ENCODE measurements at places on chromosomes 1 and 21. TPM values are rescaled to one million over a fixed set of nuclear protein-coding genes. Genes with fewer than 3 reads are reported as not detected.

CRP gene
- 1.3 TPM for total RNA-seq

FCRL1 gene
- not detected for total RNA-seq

BACE2 gene
- 4.6 TPM for total RNA-seq

FLG gene
- not detected for total RNA-seq

GCSAML gene
- total RNA-seq = 0.76 TPM

NUP210L gene
- total RNA-seq = 0.06 TPM

PLPPR5 gene
- not detected for total RNA-seq

CD101 gene
- total RNA-seq = 1.8 TPM

SPATA45 gene
- total RNA-seq = not detected

HSD17B7 gene
- total RNA-seq = 32.1 TPM

CFAP107 gene
- total RNA-seq = not detected

GSTM5 gene
- 3.0 TPM for total RNA-seq

NHLH1 gene
- 0.27 TPM for total RNA-seq

TMEM79 gene
- total RNA-seq = 3.1 TPM

OR10Z1 gene
- not detected for total RNA-seq

- H3K27me3 ChIP-seq = no peaks in the 10 kb centered on the region
- H3K27ac ChIP-seq = no peak overlapping the region
- H3K36me3 ChIP-seq = no peaks in the 10 kb centered on the region
- H3K4me1 ChIP-seq = no peaks in the 10 kb centered on the region
Measured at GRCh38 chr1:226277897-226278296, 31.1 kb downstream of the LIN9 start.

GRCh38 chr1:201890223-201890622 is 1.5 kb downstream of the SHISA4 start:
- no peak for DNase-seq
- H3K27me3 ChIP-seq = no peaks in the 10 kb centered on the region
- no peak overlapping the region for H3K27ac ChIP-seq
- H3K4me3 ChIP-seq = no peak overlapping the region
- peaks cover 43% of the 10 kb centered on the region for H3K4me1 ChIP-seq

GRCh38 chr1:201882665-201883132 is 6.0 kb upstream of the SHISA4 start:
- H3K36me3 ChIP-seq = no peaks in the 10 kb centered on the region
- no peaks in the 10 kb centered on the region for H3K27me3 ChIP-seq
- H3K27ac ChIP-seq = no peak overlapping the region
- no peak for DNase-seq
- H3K4me3 ChIP-seq = no peak overlapping the region

DNA sequence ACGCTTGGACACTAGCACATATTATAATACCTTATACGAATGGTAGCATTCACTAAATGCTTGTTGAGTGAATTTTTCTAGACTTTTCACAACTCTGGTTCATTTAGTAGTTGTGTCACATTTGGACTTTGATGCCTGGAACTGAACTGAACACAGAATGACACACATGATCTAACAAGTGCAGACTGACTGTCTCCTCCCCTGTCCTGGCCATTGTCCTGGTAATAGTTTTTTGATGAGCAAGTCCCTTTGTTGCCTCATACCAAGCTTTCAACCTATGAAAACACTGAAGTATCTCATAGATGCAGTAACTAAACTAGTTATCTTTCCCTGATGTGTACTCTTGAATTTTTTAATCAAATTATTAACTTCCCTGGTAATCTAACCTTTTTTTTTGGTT is 66.4 kb downstream of the LRRC8D start:
- no peak overlapping the region for H3K4me3 ChIP-seq
- peaks cover 9% of the 10 kb centered on the region for H3K4me1 ChIP-seq
- DNase-seq = no peak

GRCh38 chr21:31781737-31782136 is 49.8 kb upstream of the SCAF4 start:
- no peaks in the 10 kb centered on the region for H3K4me1 ChIP-seq
- no peak overlapping the region for H3K27ac ChIP-seq
- peak; percentile 33 for DNase-seq
- H3K4me3 ChIP-seq = no peak overlapping the region
- H3K27me3 ChIP-seq = no peaks in the 10 kb centered on the region

GRCh38 chr21:28827422-28827821 is 165.3 kb downstream of the LTN1 start:
- H3K27ac ChIP-seq = no peak overlapping the region
- no peak for DNase-seq
- H3K36me3 ChIP-seq = no peaks in the 10 kb centered on the region
- no peak overlapping the region for H3K4me3 ChIP-seq
- H3K27me3 ChIP-seq = no peaks in the 10 kb centered on the region

GRCh38 chr21:8989261-8989711 is 1532.1 kb upstream of the TPTE start:
- H3K36me3 ChIP-seq = no peaks in the 10 kb centered on the region
- H3K4me1 ChIP-seq = no peaks in the 10 kb centered on the region
- no peak overlapping the region for H3K27ac ChIP-seq
- no peak for DNase-seq

- DNase-seq = no peak
- H3K27ac ChIP-seq = peak overlapping the region; percentile 8
- no peaks in the 10 kb centered on the region for H3K36me3 ChIP-seq
- no peak overlapping the region for H3K4me3 ChIP-seq
- no peaks in the 10 kb centered on the region for H3K27me3 ChIP-seq
Measured at GRCh38 chr1:2259668-2260402, 31.7 kb downstream of the SKI start.

GRCh38 chr1:247296599-247297180 is 35.0 kb downstream of the ZNF496 start:
- no peaks in the 10 kb centered on the region for H3K27me3 ChIP-seq
- DNase-seq = no peak

- no peak overlapping the region for H3K27ac ChIP-seq
- no peaks in the 10 kb centered on the region for H3K4me1 ChIP-seq
- H3K4me3 ChIP-seq = no peak overlapping the region
- H3K27me3 ChIP-seq = no peaks in the 10 kb centered on the region
Measured at GRCh38 chr1:217881607-217882332, 250.6 kb downstream of the SPATA17 start.

DNA sequence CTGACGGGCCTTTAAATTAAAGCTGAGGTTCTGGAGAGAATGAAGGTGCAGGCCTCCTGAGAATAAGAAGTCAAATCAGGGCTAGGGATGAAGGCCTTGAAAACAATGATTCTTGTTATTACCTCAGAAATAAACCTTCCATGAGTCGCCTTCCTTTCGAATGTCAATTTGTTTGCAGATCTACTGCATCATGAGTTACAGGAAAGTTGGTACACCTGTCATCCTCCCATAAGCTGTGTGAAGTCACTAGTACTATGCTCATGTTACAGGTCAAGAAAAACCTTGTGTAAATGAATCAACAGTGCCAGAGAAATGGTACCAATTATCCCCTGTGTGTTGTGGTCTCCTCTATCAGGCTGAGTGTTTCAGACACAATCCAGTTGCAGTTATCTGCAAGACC is 281.2 kb upstream of the PLXNA2 start:
- no peaks in the 10 kb centered on the region for H3K36me3 ChIP-seq
- DNase-seq = no peak
- no peaks in the 10 kb centered on the region for H3K27me3 ChIP-seq

DNA sequence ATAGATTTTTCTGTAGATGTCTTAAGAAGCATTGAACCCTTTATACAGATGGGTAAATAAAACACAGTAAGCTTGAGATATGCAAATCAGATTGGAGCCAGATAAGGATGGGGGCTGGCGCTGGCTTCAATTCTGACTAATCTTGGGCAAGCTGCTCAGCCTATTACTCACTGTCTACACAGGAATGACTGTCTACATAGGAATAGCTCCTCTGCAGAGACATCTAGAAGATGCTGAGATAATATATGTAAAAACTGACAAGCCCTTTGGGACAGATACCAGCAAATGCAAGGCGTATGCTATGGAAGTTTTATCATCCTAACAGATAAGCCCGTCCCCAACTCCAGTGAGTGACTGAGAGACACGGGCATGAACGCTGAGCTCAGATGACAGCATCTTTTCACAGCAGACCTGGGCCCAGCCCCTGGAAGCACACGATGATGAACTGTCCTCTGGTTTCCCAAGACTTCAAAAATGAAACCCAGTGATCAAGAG is 1.7 kb downstream of the CLDN14 start:
- no peak overlapping the region for H3K4me3 ChIP-seq
- no peaks in the 10 kb centered on the region for H3K4me1 ChIP-seq
- no peak overlapping the region for H3K27ac ChIP-seq
- H3K27me3 ChIP-seq = no peaks in the 10 kb centered on the region
- no peak for DNase-seq

GRCh38 chr1:24199291-24199900 is 12.3 kb upstream of the IFNLR1 start:
- H3K4me3 ChIP-seq = no peak overlapping the region
- peak; percentile 67 for DNase-seq
- H3K36me3 ChIP-seq = no peaks in the 10 kb centered on the region
- no peaks in the 10 kb centered on the region for H3K4me1 ChIP-seq
- no peaks in the 10 kb centered on the region for H3K27me3 ChIP-seq
- no peak overlapping the region for H3K27ac ChIP-seq

DNA sequence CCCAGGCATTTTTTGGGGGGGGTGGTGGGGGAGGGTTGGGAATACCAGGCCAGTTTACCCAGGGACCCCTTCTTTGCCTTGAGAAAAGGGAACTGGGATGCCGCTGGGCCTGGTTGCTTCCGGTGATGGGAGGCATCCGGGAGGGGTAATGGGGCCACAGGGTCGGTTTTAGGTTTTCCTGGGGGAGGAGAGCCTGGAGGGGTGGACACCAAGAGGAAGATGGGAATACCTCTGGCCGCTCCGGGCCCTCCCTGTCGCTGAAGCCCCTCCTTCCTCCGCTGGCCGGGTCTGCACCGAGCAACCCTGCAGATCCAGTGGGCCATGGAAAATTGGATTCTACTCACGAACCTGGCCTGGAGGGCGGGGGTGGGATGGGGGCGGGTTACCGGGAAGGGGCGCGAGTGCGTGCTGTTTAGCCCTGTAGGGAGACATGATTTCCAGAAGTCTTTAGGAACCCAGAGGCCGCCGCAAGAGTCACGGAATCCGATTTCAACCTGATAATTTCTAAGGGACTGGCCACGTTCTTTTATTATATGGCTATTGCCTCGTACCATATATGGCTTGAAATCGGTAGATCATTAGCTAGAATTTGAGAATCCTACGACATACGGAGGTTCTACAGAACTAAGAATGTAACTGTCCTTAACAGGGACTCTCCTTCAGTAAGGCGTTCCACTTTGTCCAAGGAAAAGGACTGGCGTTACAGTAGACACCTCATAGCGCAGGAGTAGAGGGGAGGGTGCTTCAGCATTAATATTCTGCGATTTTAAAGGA is 749 bp downstream of the AKIRIN1 start:
- peak overlapping the region; percentile 95 for H3K27ac ChIP-seq
- DNase-seq = peak; percentile 55
- H3K36me3 ChIP-seq = no peaks in the 10 kb centered on the region
- peak overlapping the region; percentile 87 for H3K4me3 ChIP-seq
- peaks cover 15% of the 10 kb centered on the region for H3K4me1 ChIP-seq
- no peaks in the 10 kb centered on the region for H3K27me3 ChIP-seq

DNA sequence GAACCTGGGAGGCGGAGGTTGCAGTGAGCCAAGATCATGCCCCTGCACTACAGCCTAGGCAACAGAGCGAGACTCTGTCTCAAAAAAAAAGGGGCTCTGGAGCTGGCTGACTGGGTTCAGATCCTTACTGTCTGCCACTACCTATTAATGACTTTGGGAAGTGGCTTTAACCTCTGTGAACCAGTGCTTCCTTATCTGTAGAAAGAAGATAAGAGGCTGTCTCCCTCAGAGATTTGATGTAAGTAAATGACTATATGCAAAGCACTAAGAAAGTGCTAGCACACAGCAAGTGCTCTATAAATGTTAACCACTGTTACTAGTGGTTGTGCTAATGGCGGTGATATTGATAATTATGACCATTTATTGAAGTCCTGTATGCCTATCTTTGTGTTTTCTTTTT is 94.6 kb downstream of the VPS13D start:
- H3K27ac ChIP-seq = no peak overlapping the region
- no peak overlapping the region for H3K4me3 ChIP-seq
- DNase-seq = no peak

GRCh38 chr1:218525031-218525430 is 179.9 kb downstream of the TGFB2 start:
- no peaks in the 10 kb centered on the region for H3K4me1 ChIP-seq
- H3K27me3 ChIP-seq = no peaks in the 10 kb centered on the region
- no peak overlapping the region for H3K27ac ChIP-seq
- H3K36me3 ChIP-seq = no peaks in the 10 kb centered on the region
- no peak for DNase-seq

GRCh38 chr1:51567653-51568052 is 48.6 kb upstream of the EPS15 start:
- H3K36me3 ChIP-seq = no peaks in the 10 kb centered on the region
- peaks cover 32% of the 10 kb centered on the region for H3K4me1 ChIP-seq
- H3K4me3 ChIP-seq = no peak overlapping the region
- H3K27ac ChIP-seq = no peak overlapping the region
- no peaks in the 10 kb centered on the region for H3K27me3 ChIP-seq

DNA sequence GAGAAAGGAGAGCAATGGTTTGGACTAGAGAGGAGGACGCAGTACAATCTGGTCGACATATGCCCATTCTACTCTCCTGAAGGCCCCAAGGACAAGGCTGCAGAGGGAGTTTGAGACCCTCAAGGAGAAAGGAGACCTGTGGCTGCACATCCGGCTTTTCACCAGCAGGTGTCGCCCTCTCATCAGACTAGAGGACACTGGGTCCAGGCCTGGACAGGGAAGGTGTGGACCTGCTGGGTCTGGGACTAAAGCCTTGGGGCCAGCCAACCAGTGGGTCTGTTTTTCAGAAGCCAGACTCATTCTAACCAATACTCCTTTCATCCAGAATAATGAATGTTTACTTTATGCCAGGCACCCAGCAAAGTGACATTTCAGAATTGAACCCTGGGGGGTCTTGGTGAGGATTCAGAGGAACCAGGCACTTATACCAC is 5.0 kb downstream of the SRARP start:
- H3K36me3 ChIP-seq = no peaks in the 10 kb centered on the region
- H3K27ac ChIP-seq = no peak overlapping the region
- H3K4me1 ChIP-seq = peaks cover 20% of the 10 kb centered on the region
- DNase-seq = peak; percentile 80
- H3K27me3 ChIP-seq = no peaks in the 10 kb centered on the region
- no peak overlapping the region for H3K4me3 ChIP-seq

GRCh38 chr21:39968010-39968409 is 100.8 kb downstream of the PCP4 start:
- no peak for DNase-seq
- H3K4me3 ChIP-seq = no peak overlapping the region
- H3K4me1 ChIP-seq = no peaks in the 10 kb centered on the region
- no peak overlapping the region for H3K27ac ChIP-seq
- no peaks in the 10 kb centered on the region for H3K36me3 ChIP-seq

GRCh38 chr1:67285780-67286488 is 21.7 kb upstream of the IL12RB2 start:
- H3K4me3 ChIP-seq = no peak overlapping the region
- no peaks in the 10 kb centered on the region for H3K4me1 ChIP-seq
- no peaks in the 10 kb centered on the region for H3K36me3 ChIP-seq
- DNase-seq = no peak

- no peak for DNase-seq
- H3K27me3 ChIP-seq = no peaks in the 10 kb centered on the region
- no peaks in the 10 kb centered on the region for H3K4me1 ChIP-seq
- H3K36me3 ChIP-seq = no peaks in the 10 kb centered on the region
- no peak overlapping the region for H3K4me3 ChIP-seq
- H3K27ac ChIP-seq = no peak overlapping the region
Measured at GRCh38 chr1:159468321-159468720, 28.8 kb downstream of the OR10J1 start.

- no peak overlapping the region for H3K4me3 ChIP-seq
- H3K4me1 ChIP-seq = no peaks in the 10 kb centered on the region
- H3K27ac ChIP-seq = no peak overlapping the region
- no peaks in the 10 kb centered on the region for H3K27me3 ChIP-seq
- H3K36me3 ChIP-seq = no peaks in the 10 kb centered on the region
- DNase-seq = peak; percentile 64
Measured at GRCh38 chr1:177948336-177948972, 21.4 kb downstream of the SEC16B start.

Measured in adrenal gland (tissue), 19 donors.